ENCODE measurements at places on chromosomes 4 and X. TPM values are rescaled to one million over a fixed set of nuclear protein-coding genes. Genes with fewer than 3 reads are reported as not detected.

DNA sequence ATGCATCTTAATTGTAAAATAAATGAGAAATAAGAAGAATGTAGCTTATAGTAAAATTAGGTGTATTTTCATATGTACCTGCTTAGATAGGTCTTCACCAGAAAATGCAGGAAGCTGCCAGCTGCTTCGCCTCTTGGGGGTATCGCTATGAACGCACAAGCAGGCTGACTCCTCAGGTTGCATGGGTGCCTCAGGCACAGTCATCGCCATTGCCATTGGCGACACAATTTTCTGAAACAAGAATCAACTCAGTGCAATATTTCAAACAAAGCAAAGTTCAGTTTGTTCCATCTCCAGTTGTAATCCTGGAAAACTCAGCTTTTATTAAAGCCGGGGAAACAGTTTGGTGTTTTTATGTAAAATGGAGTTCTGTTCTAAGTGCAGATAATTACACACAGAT is 29.7 kb downstream of the STOX2 start:
- H3K4me3 ChIP-seq: no peak overlapping the region
- H3K27ac ChIP-seq: no peak overlapping the region
- H3K36me3 ChIP-seq: no peaks in the 10 kb centered on the region
- no peaks in the 10 kb centered on the region for H3K27me3 ChIP-seq
- no peak for DNase-seq

GRCh38 chrX:10893976-10894375 is 217.2 kb upstream of the HCCS start:
- H3K27ac ChIP-seq: no peak overlapping the region
- DNase-seq: no peak
- no peaks in the 10 kb centered on the region for H3K4me1 ChIP-seq
- no peaks in the 10 kb centered on the region for H3K27me3 ChIP-seq

DNA sequence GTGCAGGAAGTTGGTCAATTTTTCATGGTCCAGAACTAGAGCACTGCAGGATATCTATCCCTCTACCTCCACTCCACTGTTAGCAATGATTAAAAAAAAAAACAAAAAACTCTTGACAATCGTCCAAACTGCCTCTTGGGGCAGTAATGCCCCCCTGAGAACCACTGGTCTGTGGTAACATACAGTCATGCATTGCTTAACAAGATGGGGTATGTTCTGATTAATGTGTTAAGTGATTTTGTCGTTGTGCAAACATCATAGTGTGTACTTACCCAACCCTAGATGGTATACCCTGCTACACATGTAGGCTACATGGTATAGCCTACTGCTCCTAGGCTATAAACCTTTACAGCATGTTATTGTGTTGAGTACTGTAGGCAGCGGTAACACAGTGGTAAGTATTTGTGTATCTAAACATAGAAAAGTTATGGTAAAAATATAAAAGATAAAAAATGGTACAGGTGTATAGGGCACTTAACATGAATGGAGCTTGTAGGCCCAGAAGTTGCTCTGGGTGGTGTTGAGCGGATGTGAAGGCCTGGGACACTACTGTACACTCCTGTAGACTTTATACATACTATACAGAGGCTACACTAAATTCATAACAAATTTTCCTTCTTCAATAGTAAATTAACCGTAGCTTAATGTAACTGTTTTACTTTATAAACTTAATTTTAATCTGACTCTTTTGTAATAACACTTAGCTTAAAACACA is 34.1 kb downstream of the ART3 start:
- no peak overlapping the region for H3K27ac ChIP-seq
- DNase-seq: no peak
- no peaks in the 10 kb centered on the region for H3K4me1 ChIP-seq
- no peaks in the 10 kb centered on the region for H3K36me3 ChIP-seq
- H3K4me3 ChIP-seq: no peak overlapping the region

DNA sequence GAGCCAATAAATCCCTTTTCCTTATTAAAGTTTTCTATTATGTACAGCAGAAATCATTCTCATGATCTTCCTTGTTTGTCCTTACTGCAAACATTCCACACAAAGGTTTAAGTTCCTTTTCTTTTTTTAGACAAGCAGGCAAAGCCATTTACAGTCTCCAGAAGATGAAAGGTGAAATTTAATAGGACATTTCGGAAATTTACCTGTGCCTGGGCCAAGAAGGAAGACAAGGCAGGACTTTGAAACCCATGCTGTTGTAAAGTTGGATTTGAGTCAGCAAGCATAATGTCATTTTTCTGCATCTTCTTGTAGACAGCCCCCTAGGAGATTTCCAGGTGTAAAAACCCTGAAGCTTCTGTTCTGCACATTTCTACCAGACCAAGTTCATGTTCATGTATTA is 188.1 kb downstream of the PAPSS1 start:
- no peaks in the 10 kb centered on the region for H3K4me1 ChIP-seq
- DNase-seq: no peak
- H3K36me3 ChIP-seq: no peaks in the 10 kb centered on the region
- H3K27ac ChIP-seq: no peak overlapping the region
- H3K4me3 ChIP-seq: no peak overlapping the region
- H3K27me3 ChIP-seq: no peaks in the 10 kb centered on the region

DNA sequence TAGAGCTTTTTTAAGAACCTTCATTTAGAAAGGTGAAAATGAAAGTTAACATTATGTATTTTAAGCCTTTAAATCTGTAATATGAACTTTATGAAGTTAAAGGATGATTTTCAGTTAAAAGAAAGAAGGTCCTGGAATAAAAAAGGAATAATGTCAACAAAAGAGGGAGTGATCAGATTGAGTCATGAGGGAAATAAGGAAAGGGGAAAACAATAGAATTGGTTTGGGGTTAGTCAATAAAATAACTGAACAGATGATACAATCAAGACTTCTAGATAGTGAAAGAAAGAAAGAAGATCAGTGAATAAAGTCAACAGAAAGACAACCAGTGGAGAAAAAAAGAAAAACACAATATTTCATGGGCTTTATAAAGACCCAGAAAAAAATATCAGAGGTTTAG is 291.6 kb upstream of the ARSJ start:
- H3K36me3 ChIP-seq: no peaks in the 10 kb centered on the region
- no peak overlapping the region for H3K27ac ChIP-seq
- no peak overlapping the region for H3K4me3 ChIP-seq
- no peaks in the 10 kb centered on the region for H3K4me1 ChIP-seq
- no peak for DNase-seq

GRCh38 chr4:147157860-147158701 is 212.4 kb upstream of the TTC29 start:
- H3K4me3 ChIP-seq: no peak overlapping the region
- DNase-seq: peak; percentile 5
- H3K27ac ChIP-seq: no peak overlapping the region
- peaks cover 7% of the 10 kb centered on the region for H3K4me1 ChIP-seq
- peaks cover 3% of the 10 kb centered on the region for H3K27me3 ChIP-seq

GRCh38 chr4:27233531-27233930 is 372.9 kb downstream of the STIM2 start:
- no peaks in the 10 kb centered on the region for H3K36me3 ChIP-seq
- no peak overlapping the region for H3K4me3 ChIP-seq
- no peak overlapping the region for H3K27ac ChIP-seq
- no peak for DNase-seq

- no peak overlapping the region for H3K27ac ChIP-seq
- no peak for DNase-seq
- H3K36me3 ChIP-seq: peaks cover 60% of the 10 kb centered on the region
- H3K4me1 ChIP-seq: no peaks in the 10 kb centered on the region
- no peaks in the 10 kb centered on the region for H3K27me3 ChIP-seq
- H3K4me3 ChIP-seq: no peak overlapping the region
Measured at GRCh38 chr4:153622778-153623240, 61.3 kb upstream of the TLR2 start.

DNA sequence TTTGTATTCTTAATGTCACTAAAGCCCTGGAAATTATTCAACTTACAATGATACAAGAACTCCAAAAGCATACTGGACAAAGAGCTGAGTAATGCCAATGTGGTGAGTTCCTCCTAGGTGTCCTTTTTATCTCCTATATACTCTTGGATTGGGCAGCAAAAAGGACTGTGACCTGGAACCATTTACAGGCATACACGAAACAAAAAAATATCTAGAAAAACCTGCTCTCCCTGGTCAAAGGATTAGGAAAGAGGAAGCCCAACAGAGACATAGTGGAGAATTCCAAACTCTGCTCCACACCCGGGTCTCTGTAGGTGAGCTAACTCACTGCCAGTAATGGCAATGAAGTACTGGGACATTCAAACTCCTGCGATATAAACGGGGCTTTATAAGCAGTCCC is 25.3 kb downstream of the SULT1B1 start:
- H3K27ac ChIP-seq: no peak overlapping the region
- no peak overlapping the region for H3K4me3 ChIP-seq
- H3K4me1 ChIP-seq: no peaks in the 10 kb centered on the region

DNA sequence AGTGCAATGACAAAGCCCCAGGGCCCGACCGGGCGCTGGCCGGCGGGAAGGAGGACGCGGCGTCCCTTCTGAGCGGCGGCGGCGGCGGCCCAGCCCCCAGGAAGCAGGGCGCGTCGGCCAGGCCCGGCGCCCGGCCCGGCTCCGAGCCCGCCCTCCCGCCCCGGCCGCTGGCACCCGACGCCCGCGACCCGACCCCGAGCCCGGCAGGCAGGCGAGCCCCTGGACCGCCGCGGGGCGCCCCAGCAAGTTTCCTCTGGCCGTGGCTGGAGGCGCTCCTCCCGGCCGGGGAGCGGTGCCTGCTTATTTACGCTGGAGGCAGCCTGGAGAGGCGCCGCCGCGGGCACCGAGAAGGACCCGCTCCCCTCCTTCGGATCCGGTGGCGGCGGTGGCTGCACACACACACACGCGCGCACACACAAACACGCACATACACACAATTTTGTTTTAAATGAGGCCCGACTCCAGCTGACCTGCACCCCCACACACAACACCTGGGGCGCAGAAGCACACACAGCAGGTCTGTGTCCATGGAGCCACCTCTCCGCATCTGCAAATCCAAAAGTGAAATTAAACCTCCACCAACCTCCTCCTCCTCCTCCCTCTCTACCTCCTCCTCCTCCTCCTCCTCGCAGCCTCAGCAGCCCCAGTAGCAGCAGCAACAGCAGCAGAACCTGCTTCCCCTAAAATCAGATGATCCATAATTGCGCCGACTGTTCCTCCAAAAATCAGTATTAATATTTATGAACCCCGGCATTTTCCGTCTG is 669 bp downstream of the IRF2 start:
- H3K4me3 ChIP-seq: peak overlapping the region; percentile 32
- H3K27me3 ChIP-seq: no peaks in the 10 kb centered on the region
- H3K36me3 ChIP-seq: no peaks in the 10 kb centered on the region
- H3K4me1 ChIP-seq: peaks cover 56% of the 10 kb centered on the region
- peak; percentile 50 for DNase-seq
- H3K27ac ChIP-seq: peak overlapping the region; percentile 90

- H3K4me3 ChIP-seq: no peak overlapping the region
- H3K27ac ChIP-seq: no peak overlapping the region
- H3K36me3 ChIP-seq: no peaks in the 10 kb centered on the region
- H3K27me3 ChIP-seq: no peaks in the 10 kb centered on the region
Measured at GRCh38 chr4:113694008-113694407, 67.5 kb downstream of the CAMK2D start.

Gene GPM6B
- under 0.01 TPM for total RNA-seq

Gene NPY2R
- total RNA-seq: not detected

Gene WDR1
- 51.9 TPM for total RNA-seq

Measured in body of pancreas (tissue), 4 donors.